ENCODE measurements at places on chromosomes 4 and X. TPM values are rescaled to one million over a fixed set of nuclear protein-coding genes. Genes with fewer than 3 reads are reported as not detected.

- no peak for ATAC-seq
Observed at GRCh38 chr4:48604527-48604926, 114.5 kb downstream of the ZAR1 start.

DNA sequence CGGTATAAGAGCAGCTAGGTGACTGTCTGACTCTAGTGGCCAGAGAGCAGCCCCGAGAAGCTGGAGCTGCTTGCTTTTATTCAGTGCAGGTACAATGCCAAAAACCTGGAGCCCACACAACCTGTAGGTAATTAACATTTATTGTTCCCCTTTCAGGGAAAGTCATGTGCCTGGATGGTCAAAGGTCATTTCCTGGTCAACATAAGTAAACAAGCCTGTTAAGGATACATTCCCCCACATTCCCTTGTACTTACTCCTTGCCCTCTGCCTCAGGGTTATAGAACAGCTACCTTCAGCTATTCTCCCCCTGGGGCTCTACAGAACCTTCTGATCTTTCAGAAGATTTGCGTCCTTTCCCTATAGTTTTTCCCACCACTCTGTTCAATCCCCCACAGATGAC is 253.4 kb downstream of the TMA16 start:
- ATAC-seq, result no peak

GRCh38 chrX:94288972-94289371 is 615.0 kb downstream of the FAM133A start:
- no peak for ATAC-seq

- no peak for ATAC-seq
Observed at GRCh38 chr4:183823434-183823833, 81.7 kb upstream of the STOX2 start.

GRCh38 chr4:10015140-10015753 is 6.0 kb downstream of the SLC2A9 start:
- ATAC-seq, result no peak

- ATAC-seq, result no peak
Observed at GRCh38 chr4:88962396-88962795, 94.6 kb downstream of the FAM13A start.

XAGE1A gene
- not detected for total RNA-seq

DNA sequence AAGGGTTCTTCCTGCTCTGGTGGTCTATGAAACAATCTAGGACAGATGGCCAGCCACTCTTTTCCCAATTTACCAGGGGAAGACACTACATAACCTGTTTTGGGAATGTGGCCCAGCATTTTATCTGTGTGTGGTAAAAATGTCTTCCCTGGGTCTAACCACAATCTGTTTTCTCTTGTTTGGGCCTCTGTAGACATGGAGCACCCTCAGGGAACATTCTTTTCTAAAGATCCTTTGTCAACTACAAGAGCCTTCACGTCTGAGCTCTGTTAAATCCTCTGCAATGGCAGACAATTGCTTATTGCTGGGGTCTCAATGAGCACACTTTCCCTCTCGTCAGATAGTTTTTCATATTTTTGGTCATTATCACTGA is 35.5 kb downstream of the PLAC1 start:
- no peak for ATAC-seq

GRCh38 chrX:13369256-13370030 is 49.6 kb upstream of the ATXN3L start:
- ATAC-seq, result no peak

RASSF6 gene
- total RNA-seq, result 0.09 TPM

GCNA gene
- 10.7 TPM for total RNA-seq

SOX3 gene
- total RNA-seq, result not detected

DNA sequence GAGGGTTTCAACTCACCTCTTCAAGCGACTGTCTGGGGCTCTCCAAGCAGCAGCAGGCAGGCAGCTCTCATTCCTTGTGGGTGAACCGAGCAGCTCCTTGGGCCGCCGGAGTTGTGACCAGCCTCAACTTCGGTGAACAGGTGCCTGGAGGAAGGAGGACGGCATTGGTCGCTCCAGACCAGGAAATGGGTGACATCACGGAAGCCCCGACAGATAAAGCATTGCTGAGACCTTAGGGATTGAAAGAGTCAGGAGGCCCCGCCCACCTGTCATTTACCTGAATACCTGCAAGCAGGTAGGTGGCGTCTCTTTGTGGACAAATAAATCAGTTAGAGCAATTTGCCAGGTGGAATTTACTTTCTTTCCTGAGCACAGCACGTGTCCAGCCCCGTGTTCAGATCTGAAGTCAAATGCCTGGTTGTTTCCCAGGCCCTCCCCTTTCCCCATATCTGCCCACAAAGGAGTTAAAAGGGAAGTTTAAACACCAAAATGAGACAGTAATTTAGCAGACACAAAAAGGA is at the start of gene LNX1:
Gene LNX1 (minus strand): TSS at position 115 of the 521 bp plus-strand sequence. CDS start 17,484 bp downstream, outside the sequence.
- no peak for ATAC-seq

DNA sequence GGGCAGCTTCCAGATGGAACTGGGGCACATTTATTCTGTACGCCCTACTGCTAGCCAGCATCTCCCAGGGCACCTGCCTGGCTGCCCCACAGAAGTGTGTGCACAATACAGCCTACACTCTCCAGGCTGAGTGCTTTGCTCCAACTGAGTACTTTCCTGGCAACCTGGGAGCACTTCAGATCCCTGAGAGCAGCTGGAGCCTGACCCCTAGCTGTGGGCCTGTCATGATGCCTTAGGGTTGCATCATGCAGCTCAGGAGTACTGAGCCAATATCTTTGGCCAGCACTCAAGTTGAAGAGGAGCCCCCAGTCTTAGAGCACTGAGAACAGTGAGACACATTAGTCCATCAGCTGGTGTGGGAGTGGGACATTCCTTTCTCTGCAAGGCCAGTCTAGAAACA is 321.9 kb downstream of the CFAP47 start:
- no peak for ATAC-seq

TCEAL4 gene
- total RNA-seq, result 9.9 TPM

WNK3 gene
- total RNA-seq, result 0.11 TPM

- no peak for ATAC-seq
Observed at GRCh38 chrX:22310779-22311178, 38.1 kb downstream of the CBLL2 start.

REELD1 gene
- not detected for total RNA-seq

GRCh38 chr4:10579648-10580047 is 104.9 kb downstream of the CLNK start:
- ATAC-seq, result no peak

DNA sequence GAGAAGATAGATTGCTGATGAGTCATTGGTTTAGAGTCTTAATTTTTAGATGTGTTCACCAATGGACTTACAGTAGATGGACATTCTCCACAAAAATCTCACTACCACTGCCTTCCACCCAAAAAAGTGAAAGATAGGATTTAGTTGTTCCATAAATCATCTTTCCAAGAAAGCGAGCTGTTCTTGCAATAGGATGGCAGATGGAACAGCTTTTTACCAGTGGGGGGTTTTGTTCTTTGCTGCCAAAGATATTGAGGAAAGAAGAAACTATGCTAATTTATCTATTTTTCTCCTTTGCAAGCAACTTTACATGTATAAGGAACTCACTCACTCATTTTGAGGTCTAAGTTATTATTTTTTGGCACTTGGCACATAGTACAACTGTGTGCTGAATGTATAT is 109.5 kb downstream of the ADGRL3 start:
- no peak for ATAC-seq

DNA sequence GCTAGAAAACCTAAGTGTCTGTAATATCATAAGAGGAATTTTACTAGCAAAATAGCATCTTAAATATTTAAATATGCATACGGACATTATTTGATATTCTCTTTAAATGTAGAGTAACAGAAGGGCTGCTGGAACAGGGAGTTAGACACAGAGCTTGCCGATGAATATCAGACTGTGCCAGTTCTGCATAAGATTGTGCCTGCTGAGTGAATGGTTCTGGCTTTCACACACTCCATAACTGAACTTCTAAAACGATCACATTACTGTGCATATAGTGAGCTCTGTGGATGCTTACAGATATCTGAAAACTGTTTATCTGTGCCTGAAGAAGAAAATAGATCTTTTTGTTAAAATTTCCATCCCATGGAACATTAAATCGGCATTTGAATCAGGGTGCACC is 867.4 kb upstream of the PCDH10 start:
- no peak for ATAC-seq

NWD2 gene
- not detected for total RNA-seq
